Skeletal muscle cell (primary cell): ENCODE measurements at places on chromosomes 11 and 22.

GRCh38 chr22:41343300-41343699 lies 38.4 kb upstream of the TEF start:
- no peak for DNase-seq

- DNase-seq, result peak; percentile 58
Observed at GRCh38 chr11:128400382-128401203, 186.8 kb downstream of the ETS1 start.

GRCh38 chr11:128859563-128860441 lies 7.3 kb downstream of the KCNJ1 start:
- no peak for DNase-seq

GRCh38 chr22:38761202-38762162 lies 5.7 kb upstream of the SUN2 start:
- DNase-seq, result no peak

DNA sequence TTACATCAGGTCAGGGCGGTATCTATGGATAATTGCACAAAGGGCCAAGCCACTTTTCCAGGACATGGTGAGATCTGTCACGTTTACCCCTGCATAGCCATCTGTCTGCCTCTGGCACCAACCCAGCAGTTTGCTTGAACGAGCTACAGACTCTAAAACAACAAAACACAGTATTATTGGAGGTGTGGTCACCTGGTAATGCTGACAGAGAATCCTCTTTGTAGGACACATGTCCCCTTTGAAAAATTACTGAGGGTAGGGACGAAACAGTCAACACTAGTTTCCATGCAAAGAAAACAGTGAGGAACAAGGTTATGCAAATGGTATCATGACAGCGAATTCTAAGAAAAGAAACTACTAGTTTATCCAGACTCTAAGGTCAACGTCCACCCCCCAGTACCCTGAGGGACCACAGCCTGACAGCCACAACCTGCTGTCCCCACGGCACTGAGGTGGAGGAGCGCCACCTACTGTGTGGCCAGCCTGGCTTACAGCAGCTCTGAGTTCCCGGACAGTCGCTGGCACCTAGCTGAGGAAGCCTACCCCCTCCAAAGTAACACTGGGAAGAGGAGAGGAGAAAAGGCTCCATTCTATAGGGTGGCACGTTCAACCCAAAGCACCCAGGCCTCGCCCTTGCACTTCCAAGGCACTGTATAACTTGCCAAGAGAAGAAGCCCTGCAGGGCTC lies 117.4 kb upstream of the BID start:
- DNase-seq, result no peak

GRCh38 chr11:107928767-107929507 lies 689 bp downstream of the RAB39A start:
- no peak for DNase-seq

GRCh38 chr11:47986742-47987141 lies 6.4 kb downstream of the PTPRJ start:
- no peak for DNase-seq

DNA sequence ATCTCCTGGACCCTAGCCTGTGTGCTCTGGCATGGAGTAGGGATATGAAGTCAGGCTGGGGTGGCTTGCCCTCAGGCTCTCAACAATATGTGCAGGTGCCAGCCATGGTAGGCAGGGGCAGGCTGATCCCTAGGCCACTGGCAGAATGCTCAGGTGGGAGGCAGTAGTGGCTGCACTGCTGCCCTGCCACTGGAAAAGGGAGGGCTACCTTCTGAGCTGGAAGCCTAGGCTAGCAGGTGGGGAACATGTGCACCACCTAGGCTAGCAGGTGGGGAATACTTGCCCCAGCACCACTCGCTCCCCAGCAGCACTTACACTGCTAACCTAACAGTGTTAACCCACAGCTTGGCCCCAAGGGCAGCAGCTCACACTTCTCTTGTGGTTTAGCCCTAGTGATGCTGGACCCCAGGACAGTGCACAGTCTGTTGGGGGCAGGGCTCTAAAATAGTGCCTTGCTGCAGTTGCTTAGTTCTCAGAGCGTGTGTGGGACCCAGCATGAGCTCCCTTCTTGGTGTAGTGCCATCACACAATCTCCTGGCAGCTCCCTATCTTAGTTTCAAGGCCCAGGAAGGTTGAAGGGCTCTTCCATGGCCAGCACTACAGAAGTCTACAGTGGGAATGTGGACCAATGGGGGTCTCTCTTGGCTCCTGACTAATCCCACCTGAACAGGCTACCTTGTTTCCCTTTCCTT lies 130.8 kb downstream of the FCHSD2 start:
- no peak for DNase-seq

- no peak for DNase-seq
Observed at GRCh38 chr11:48017831-48018527, 37.6 kb downstream of the PTPRJ start.

DNA sequence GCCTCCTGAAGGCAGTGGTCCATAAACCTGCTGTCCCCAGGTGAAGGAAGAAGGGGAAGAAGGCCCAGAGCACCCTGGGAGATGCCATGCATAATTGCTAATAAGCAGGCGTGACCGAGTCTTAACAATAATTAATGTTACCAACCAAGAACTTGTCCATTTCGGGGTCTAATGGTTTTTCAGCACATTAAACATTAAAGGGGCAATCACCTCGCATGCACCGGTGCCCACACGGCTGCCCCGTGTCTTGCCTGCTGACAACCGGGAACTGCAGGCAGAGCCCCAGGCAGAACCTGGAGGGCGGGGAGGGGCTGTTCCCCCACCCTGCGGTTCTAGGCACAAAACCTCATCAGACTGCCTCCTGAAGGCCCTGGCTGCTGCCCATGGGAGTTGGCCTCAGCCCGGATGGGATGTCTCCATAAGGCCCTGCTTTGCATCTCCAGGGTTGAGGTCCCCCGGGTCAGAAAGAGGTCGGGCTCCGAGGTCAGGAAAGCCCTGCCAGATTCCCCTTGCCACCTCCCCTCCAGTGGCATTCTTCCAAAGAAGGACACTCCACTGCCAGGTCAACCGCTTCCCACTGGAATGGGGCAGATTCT lies 169.0 kb downstream of the BUD13 start:
- DNase-seq, result no peak

DNA sequence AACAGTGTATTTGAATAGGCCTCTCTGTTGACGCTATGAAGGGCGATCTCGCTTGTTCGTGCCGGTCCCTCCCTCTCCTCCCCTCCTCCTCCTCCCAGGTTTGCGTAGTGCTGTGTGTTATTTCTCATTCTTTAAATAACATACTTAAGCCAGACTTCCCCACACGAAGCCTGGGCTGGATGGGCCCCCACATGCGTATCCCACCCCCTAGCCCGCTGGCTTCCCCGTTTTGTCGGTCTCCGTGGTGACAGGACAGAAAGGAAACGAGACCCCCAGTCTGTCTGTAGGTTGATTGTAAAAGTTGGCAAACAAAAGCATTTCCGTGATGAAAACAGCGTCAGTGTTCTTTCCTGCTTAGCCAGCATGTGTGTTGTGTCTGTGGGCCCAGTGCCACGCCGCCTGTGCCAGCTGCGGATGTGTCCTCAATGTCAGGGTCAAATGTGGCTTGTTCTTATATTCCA lies 27.3 kb downstream of the FAM118A start:
- no peak for DNase-seq
